ENCODE measurements at places on chromosomes 7 and 10.

GRCh38 chr10:500876-501275, 188.6 kb downstream of the DIP2C start:
- DNase-seq, result no peak

- no peak for DNase-seq
Observed at GRCh38 chr7:72924386-72924732, 536 bp upstream of the POM121 start.

DNA sequence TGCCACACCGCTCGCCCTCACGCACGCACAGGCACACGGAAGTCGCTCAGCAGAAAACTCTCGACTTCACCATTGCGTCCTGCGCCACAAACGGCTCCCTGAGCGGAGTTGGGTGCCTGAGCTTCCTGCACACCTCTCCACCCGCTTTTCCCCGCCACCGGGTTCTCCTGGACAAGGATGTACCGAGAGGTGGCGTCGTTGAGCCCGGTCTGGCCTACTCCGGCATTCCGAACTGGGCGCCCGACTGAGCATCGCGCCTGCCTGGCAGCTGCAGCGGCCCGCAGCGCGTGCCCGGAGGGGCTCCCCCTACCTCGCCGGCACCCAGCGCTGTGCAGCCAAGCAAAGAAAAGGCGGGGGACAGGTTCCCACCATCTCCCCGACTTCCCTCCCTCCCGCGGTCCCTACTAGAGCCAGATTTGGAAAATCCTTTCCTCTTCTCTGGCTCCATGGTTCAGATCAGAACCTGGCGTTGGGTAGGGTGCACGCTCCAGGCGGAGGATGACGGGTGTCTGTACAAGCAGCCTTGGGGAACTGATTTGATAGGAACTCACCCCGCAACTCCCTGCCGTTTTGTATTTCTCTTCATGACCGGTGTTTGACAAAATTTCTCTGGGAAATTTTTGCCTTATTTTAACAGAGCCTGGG, 1.7 kb downstream of the SORCS3 start:
- DNase-seq, result no peak

- no peak for DNase-seq
Observed at GRCh38 chr7:17554341-17555015, 256.0 kb downstream of the AHR start.

- no peak for DNase-seq
Observed at GRCh38 chr10:31612082-31612481, 293.1 kb downstream of the ZEB1 start.

DNA sequence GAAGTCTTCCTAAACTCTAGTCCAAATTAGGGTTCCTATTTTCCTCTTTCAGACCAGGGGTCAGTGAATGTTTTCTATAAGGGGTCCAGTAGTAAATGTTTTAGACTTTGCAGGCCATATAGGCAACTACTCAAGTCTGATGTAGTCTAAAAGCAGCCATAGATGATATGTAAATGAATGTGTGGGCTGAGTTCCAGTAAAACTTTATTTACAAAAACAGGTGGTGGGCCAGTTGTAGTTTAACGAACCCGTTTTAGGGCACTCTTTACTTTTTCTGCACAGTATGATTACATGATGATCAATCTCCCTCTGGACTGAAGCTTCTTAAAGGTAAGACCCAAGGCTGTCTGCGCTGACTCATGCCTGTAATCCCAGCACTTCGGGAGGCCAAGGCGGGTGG, 243.6 kb downstream of the CAMK1D start:
- DNase-seq, result no peak

All from CD4-positive, alpha-beta T cell treated with Interleukin-1 beta for 1 hour (primary cell).